Activated CD4-positive, alpha-beta T cell treated with anti-CD3 and anti-CD28 coated beads, Interleukin-2, amount 10 ng/mL, durations not matched to agents 7 days and 5 days (primary cell): ENCODE measurements at places on chromosomes 16 and 17. TPM values are rescaled to one million over a fixed set of nuclear protein-coding genes. Genes with fewer than 3 reads are reported as not detected.

GRCh38 chr16:10751291-10751697 is 7.7 kb downstream of the NUBP1 start:
- no peaks in the 10 kb centered on the region for H3K27me3 ChIP-seq
- H3K4me3 ChIP-seq, result no peak overlapping the region

DNA sequence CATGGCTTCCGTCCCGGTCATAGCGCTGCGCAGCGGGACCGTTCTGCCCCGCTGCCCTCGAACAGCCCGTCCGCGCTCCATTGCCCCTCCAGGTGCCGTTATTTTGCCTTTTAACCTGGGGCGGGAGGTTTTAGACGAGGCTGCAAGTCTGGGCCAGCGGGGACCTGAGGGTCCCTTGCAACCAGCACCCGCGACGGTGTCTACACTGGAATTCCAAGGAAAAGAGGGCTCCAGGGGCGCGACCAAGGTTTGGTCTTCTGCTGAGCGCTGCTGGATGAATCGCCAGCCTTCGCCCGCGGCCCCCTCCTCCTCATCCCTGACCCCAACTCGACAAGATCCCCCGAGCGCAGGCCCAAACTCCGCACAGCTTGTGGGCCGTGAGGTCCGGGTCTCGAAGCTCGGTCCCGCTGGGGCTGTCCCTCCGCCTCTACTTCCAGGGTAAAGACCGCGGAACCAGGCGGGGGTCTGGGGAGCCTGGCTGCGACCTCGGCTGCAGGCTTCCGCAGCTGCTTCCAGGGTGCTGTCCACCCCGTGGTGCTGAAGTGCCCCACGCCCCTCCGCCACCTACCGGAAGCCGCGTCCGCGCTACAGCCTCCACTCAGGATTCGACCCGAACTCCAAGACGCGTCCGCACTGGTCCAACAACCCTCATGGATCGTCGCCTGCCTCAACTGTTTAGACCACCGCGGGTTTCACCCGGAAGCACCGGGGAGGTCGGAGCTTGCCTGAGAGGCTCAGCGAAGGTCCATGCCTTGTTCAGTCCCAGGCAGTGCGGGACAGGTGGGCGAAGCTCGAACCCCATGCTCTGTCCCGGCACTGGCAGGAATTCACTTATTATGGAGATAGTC is 10.1 kb upstream of the CA4 start:
- DNase-seq, result peak; percentile 75
- H3K4me3 ChIP-seq, result no peak overlapping the region
- peaks cover 36% of the 10 kb centered on the region for H3K4me1 ChIP-seq

DNA sequence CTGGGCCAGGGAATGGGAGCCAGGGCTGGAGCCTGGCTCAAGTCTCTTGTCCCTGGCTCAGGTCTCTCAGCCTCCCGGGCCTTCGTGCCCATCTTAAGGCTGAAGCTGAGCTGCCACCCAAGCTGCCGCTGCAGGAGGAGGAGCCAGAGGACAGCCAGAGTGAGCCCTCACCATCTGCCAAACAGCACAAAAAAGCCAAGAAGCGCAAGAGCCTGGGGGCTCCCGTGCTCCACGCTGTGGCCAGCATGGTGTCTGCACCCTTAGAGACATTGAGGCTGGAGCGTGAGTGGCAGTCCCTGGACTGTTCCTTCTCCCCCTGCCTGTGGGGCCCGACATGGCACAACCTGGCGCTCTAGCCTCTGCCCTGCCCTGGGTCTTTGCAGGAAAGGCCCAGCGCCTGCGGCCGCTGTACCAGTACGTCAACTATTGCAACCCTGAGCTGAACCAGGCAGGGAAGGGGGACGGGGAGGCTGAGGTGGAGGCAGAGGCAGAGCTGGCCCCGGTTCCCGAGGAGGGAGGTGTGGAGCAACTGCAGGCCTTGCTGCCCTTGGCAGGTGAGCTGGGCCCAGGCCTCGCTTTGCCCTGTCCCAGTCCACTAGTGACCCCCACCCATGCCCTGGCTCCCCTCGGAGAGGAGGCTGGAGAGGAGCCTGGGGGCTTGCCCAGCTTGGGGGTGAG is 1.3 kb downstream of the C16orf86 start:
- peak overlapping the region; percentile 41 for H3K27ac ChIP-seq
- H3K4me3 ChIP-seq, result peak overlapping the region; percentile 84
- peaks cover 37% of the 10 kb centered on the region for H3K4me1 ChIP-seq
- no peaks in the 10 kb centered on the region for H3K27me3 ChIP-seq

GRCh38 chr16:89775223-89775622 is 41.2 kb downstream of the FANCA start:
- no peaks in the 10 kb centered on the region for H3K4me1 ChIP-seq
- no peak overlapping the region for H3K4me3 ChIP-seq
- H3K36me3 ChIP-seq, result peaks cover 47% of the 10 kb centered on the region
- no peaks in the 10 kb centered on the region for H3K27me3 ChIP-seq
- DNase-seq, result no peak
- H3K27ac ChIP-seq, result no peak overlapping the region

- no peaks in the 10 kb centered on the region for H3K27me3 ChIP-seq
- peaks cover 6% of the 10 kb centered on the region for H3K4me1 ChIP-seq
- H3K27ac ChIP-seq, result no peak overlapping the region
- DNase-seq, result no peak
- H3K36me3 ChIP-seq, result no peaks in the 10 kb centered on the region
Observed at GRCh38 chr17:18161207-18162145, 22.2 kb upstream of the ALKBH5 start.

GRCh38 chr16:75099075-75099667 is 17.4 kb downstream of the LDHD start:
- H3K27me3 ChIP-seq, result no peaks in the 10 kb centered on the region
- H3K36me3 ChIP-seq, result no peaks in the 10 kb centered on the region
- peak overlapping the region; percentile 32 for H3K4me3 ChIP-seq

DNA sequence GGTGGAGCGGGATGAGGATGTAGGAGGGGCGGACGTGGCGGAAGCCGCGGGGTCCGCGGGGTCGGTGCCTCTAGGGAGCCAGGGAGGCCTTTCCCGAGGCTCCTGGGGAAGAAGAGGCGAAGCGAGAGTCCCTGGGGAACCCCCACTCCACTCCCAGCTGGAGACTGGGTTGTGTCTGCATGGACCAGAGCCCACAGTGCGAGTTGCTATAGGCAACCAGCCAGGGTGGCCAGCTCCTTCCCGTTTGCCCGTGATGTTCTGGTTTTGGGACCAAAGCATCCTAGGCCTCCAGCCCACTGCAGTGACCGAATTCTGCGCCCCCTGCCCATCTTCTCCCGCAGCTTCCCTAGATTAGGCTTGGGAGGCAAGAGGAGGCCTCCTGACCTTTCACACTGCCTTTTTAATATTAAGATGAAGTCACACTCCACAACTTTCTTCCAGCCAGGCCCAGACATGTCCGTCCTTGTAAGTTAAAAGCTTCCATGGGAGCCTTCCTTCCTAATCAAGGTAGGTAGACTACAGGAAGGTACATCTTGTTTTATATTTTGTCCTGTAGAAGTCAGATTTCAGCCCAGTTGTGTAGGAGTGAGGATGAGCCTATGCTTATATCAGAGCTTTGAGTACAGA is 469 bp downstream of the AMZ2 start:
- peak overlapping the region; percentile 87 for H3K27ac ChIP-seq
- peaks cover 48% of the 10 kb centered on the region for H3K4me1 ChIP-seq
- H3K4me3 ChIP-seq, result peak overlapping the region; percentile 91
- peaks cover 37% of the 10 kb centered on the region for H3K36me3 ChIP-seq

PSMD3 gene
- 94.9 TPM for total RNA-seq

CA5A gene
- total RNA-seq, result not detected

PYDC1 gene
- total RNA-seq, result not detected

SPATA32 gene
- total RNA-seq, result 0.27 TPM
